ENCODE measurements at places on chromosomes 2 and 18.
A peak's percentile ranks its signal among the peaks of the same experiment; 100 is the strongest.

DNA sequence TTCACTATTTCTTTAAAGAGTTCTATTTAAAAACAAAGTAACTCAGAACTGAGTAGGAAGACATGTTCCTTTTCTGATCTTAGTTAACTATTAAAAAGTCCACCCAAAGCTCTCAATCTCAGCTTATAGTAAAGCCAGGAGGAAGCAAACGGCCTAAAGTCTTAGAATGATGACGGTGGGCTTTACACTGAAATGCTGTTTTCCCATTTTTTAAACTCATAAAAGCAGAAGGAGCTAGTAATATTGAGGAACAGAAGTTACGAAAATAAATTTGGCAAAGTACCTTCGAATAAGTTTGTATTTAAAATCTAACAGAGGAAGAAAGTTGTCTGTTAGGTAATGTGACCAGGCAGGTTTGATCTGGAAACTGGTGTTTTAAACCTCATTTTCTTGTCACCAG, 111.1 kb downstream of the ZNF532 start:
- DNase-seq = no peak

- DNase-seq = no peak
Observed at GRCh38 chr18:52242711-52243110, 97.3 kb upstream of the DCC start.

GRCh38 chr2:19214682-19215391, 143.6 kb downstream of the OSR1 start:
- DNase-seq = no peak

- no peak for DNase-seq
Observed at GRCh38 chr2:120658042-120658769, 77.5 kb upstream of the GLI2 start.

DNA sequence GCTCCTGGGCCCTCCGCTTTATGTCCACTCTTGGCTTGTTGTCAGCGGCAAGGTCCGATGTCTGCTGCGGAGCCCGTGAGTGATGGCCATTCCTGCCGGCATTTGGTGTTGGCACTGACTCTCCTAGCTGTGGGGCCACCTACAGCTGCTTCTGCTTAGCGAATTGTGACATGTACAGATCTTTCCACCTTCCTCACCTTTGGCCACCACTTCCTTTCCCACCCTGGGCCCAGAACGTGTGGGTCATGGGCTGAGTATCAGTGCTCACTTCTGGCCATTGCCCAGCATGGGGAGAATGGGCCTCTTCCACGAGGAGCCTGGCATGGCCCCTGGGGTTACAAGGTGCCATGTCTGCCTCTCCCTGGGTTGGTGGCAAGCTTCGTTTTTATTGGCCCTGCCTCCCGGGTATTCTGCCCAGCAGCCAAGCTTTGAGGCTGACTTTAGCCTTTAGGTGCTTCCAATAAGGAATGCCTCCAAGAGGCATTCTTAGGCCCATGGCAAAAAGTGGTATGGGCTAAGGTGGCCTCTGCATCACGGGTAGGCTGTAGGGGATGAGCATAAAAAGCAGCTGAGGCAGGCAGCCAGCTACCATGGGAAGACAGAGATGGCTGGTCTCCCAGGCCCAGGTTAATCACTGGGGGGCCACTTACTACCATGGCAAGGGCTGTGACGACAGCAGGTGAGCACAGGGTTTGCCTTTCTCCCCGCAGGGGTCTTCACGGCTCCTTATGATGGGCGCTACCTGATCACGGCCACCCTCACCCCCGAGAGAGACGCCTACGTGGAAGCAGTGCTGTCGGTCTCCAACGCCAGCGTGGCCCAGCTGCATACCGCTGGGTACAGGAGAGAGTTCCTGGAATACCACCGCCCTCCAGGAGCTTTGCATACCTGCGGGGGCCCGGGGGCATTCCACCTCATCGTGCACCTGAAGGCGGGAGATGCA, 65.8 kb downstream of the EMILIN2 start:
- DNase-seq = peak; percentile 5

- DNase-seq = no peak
Observed at GRCh38 chr2:28994074-28994473, 13.0 kb downstream of the TOGARAM2 start.

DNA sequence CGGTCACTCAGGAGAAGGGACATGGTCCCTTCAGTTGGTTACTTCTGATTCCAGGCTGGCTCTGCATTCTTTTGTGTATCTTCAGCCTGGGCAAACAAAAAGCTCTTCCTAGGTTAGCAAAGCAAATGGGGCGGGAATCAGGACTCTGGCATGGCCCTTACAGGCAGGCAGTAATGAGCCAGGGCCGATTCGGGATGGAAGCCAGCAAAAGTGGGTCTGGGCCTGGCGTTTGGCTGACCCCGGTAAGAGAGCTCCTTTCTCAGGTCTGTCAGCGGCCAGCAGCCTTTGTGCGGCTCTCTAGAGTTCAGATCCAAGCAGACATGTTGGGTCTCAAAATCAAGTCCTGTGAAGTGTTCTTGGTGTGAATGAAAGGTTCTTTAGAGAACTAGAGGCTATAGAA, 81.5 kb upstream of the EML6 start:
- DNase-seq = no peak
